Lower leg skin (tissue), 4 donors: ENCODE measurements at places on chromosomes 12 and 14.

DNA sequence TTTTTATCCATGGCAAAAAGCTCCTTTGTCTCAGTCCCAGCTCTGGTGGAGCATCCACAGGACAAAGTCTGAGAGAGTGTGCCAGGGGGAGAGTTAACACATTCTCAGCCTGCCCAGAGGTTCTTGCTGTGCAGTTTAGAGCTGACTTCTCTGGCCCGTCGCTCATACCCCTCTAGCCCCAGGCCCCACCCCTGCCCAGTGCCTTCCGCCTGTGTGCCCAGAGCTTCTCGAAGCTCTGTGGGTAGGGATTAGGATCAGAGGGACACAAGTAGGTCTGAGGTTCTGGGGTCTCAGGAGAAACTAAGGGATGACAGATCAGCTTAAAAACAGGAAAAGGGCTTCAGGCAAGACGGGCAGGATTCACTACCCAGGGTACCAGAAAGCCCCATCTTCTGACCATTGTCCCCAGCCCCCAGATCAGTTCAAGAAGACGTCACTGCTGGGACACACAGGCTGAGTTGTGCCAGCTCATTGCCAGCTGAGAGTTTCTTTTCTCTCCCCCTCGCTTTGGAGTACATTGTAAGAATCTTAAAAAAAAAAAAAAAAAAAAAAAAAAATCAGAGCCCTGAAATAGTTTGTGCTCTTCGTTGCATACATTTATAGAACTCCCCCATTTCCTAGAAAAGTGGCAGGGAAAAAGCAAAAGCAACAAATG lies 127.0 kb downstream of the GCH1 start:
- DNase-seq = no peak

DNA sequence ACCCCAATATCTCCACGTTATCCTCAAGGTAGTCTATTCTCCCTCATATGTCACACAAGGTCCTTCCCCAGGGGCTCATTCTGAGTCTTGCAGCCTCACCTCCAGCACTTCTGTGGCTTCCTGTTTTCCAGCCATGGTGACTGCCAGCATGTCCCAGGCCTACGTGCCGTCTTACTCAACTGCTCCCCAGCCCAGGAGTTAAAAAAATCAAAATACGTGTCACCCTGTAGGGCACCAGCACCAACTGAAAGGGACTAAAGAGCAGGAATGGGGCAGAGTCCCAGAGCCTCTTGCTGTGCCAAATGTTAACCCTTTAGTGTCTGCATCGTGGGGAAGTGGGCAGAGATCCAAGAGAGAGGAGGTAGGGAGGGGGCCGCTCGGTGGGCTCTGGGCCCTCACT lies 37.0 kb upstream of the MED13L start:
- no peak for DNase-seq

DNA sequence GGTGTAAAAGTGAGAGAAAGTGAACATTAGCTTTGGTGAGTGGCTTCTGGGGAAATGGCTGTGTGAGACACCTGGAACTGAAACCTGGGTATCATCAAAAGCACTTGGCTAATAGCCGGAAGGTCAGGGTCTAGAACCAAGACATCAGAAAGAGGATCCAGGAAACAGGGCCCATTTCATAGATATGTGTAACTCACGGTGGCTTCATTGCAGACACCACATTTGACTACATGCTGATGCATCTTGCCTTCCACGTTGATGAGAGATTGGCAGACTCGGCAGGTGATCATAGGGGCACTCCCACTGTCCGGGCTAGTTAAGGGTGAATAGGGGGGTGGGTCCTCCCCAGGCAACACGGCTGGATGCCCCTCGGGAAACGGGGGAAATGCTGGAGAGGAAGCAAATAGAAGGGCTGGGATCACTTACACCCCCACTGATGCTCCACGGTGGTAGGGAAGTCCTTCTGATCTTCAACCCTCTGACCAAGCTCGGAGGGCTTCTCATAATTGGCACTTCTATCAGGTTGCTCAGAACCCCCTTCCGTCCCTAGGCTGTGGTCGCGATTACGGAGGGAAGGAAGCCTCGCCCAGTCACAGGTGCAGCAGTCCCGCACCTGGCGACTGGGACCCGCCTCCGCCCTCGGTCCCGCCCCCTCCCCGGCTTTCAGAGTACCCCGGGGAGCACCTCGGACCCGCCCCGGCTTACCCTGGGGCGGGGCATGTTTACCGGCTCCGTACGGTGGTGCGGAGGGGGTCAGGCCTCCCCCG lies 593 bp downstream of the PIP4P1 start:
- DNase-seq = peak; percentile 35

DNA sequence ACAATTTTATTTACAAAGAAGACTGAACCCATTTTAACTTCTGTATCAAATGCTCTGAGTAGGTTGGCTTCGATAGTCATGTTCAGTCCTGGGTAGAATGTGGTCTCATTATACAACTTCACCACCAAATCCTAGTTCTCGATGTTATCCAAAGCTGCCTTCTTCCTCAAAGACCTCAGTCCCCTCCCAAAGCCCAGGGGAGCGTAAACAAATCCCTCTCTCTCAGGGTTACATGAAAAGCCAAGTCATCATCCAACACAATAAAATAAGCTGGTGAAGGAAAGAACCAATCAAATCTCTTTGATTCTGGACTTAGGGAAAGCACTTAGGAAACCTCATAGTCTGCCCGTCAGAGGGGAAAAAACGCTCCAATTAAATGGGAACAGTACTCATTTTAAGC lies 9.1 kb downstream of the PTCSC3 start:
- DNase-seq = no peak

- DNase-seq = no peak
Measured at GRCh38 chr14:54317391-54317790, 79.4 kb upstream of the CDKN3 start.

- no peak for DNase-seq
Measured at GRCh38 chr14:55101698-55102097, 27.4 kb upstream of the LGALS3 start.
